ENCODE measurements at places on chromosomes 1 and 21.

DNA sequence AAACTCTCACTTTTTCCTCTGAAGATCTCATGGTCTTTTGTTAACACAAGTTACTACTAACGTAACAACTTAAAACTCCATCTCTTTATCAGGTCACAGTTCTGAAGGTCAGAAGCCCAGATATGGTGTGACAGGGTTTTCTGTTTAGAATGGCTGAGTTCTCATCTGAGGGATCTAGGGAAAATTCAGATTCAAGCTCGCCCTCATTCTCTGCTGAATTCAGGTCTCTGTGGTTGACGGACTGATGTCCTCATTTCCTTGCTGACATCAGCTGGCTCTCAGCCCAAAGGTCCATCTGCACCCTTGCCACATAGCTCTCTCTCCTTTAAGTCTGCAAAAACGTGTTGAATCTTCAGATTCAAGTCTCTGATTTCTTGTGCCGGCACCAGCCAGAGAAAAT lies 6.1 kb upstream of the NTPCR start:
- no peak for DNase-seq

- DNase-seq: no peak
Observed at GRCh38 chr1:37169743-37170275, 135.5 kb upstream of the GRIK3 start.

DNA sequence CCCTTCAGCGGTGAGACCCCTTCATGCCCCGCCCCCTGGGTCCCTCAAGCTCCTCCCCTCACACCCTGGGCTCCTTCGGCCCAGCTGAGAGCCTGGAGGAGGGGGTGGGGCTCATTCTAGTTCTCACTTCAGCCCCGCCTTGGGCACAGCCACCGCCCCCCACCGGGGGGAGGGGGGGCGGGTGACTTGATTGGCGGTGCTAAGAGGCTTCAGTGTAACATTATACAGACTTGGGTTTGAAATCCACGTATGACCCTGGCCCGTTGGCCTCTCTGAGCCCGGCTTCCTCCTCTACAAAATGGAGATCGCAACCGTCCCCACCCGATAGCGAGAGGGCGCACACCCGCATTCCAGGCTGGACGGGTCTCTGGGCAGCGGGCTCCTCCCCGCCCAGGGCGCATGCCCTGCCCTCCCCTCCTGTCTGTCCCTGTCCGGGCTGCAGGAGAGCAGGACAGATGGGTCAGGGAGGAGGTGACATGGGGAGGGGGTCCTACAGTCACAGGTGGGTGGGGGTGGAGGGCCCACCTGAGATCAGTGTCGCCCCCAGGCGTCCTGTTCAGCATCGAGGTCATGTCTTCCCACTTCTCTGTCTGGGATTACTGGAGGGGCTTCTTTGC lies 5.1 kb downstream of the CLCNKB start:
- DNase-seq: peak; percentile 64

- DNase-seq: no peak
Observed at GRCh38 chr1:172108161-172108893, 267.0 kb downstream of the DNM3 start.

- DNase-seq: no peak
Observed at GRCh38 chr1:181133969-181134418, 45.5 kb downstream of the IER5 start.

- no peak for DNase-seq
Observed at GRCh38 chr1:54277451-54278341, 77.7 kb downstream of the MRPL37 start.

GRCh38 chr1:42209526-42210251 lies 45.1 kb upstream of the GUCA2A start:
- DNase-seq: no peak

- DNase-seq: no peak
Observed at GRCh38 chr1:248404024-248404423, 1.2 kb downstream of the OR2T1 start.

DNA sequence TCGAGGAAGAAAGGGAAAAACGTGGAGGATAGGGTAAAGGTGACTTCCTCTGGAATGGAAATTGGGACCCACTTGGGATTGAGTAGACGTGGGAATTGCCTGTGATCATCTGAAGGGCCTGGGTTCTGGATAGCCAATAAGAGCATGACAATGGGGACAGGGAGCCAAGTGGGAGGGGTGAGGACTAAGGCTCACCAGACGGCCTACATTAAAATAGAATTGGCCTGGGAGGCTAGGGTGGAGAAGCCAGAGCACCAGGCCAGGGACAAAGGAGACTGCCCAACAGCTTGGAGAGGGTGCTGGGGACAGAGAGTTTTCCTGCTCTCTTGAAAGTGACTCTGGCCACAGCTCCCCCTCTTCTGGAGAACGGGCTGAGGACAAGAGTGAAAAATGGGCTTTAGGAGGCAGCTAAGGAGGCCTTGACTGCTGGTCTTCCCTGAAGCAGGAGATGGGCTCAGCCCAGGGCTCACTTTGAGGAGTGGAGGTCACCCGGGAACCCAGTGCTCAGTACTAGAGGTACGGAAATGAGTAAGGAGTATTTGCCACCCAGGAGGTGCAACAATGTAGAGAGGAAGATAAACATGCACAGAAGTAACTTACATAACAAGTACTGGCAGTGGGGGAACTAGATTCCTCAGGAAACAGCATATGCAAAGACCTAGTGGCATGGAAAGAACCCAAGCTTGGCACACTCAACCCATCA lies 18.8 kb downstream of the INKA2 start:
- no peak for DNase-seq

- peak; percentile 74 for DNase-seq
Observed at GRCh38 chr1:46446646-46447498, 42.8 kb upstream of the DMBX1 start.

DNA sequence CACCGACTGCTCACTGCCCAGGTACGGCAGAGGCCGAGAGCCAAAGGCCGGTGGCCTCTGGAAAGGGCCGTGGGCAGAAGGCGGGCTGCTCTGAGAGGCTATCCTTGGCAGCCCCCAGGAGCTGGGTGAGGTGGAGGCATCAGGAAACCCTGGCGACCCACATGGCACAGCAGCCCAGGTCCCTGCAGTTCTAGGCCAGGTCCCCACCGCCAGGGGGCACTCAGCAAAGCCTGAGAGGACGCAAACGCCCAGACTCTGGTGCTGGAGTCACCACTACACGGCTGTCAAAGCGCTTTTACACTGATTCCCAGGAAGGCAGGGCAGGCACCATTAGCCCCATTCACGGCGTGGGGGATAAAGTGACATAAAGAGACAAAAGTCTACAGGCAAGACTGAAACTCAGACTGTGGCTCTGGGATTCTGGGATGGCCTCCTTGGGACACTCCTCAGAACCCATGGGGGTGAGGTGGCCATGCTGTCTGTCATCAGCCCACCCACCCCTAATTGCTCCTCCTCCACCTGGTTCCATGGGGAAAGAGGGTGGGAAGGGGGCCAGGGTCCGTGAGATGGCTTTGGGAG lies 4.9 kb downstream of the PLEKHG5 start:
- peak; percentile 87 for DNase-seq

GRCh38 chr1:201241736-201242135 lies 41.6 kb upstream of the PKP1 start:
- no peak for DNase-seq

GRCh38 chr1:167443757-167444156 lies 74.6 kb downstream of the CD247 start:
- no peak for DNase-seq
